Stimulated activated CD8-positive, alpha-beta memory T cell treated with anti-CD3 and anti-CD28 coated beads, Interleukin-4, amount 100 ng/mL, for 1 hour (primary cell): ENCODE measurements at places on chromosomes 12 and 14.

- no peak for DNase-seq
These were observed 127.5 kb upstream of the RMST start for GRCh38 chr12:97335115-97335514.

DNA sequence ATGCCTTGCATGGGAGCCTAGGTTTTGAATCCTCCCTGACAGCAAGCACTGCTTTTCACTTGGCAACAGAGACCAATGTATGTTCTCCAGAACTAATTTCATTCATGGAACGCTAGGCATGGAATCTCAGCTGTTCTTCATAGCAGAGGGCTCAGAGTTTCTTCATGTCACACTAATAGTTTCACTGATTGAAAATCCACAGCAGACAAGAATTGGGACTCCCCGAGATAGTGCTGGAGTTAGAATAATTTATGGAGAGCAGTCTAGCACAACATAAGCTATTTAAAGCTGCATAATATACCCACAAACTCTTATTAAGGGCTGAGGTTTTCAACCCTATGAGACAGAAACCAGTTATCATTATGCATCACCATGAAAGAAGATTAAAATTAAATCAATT lies 342.5 kb downstream of the TMEM132D start:
- DNase-seq, result no peak

GRCh38 chr12:79194595-79194994 lies 330.0 kb downstream of the SYT1 start:
- no peak for DNase-seq

GRCh38 chr14:91753501-91754128 lies 21.7 kb upstream of the CATSPERB start:
- no peak for DNase-seq

- no peak for DNase-seq
These were observed 128.2 kb upstream of the NOS1 start for GRCh38 chr12:117489671-117490070.

DNA sequence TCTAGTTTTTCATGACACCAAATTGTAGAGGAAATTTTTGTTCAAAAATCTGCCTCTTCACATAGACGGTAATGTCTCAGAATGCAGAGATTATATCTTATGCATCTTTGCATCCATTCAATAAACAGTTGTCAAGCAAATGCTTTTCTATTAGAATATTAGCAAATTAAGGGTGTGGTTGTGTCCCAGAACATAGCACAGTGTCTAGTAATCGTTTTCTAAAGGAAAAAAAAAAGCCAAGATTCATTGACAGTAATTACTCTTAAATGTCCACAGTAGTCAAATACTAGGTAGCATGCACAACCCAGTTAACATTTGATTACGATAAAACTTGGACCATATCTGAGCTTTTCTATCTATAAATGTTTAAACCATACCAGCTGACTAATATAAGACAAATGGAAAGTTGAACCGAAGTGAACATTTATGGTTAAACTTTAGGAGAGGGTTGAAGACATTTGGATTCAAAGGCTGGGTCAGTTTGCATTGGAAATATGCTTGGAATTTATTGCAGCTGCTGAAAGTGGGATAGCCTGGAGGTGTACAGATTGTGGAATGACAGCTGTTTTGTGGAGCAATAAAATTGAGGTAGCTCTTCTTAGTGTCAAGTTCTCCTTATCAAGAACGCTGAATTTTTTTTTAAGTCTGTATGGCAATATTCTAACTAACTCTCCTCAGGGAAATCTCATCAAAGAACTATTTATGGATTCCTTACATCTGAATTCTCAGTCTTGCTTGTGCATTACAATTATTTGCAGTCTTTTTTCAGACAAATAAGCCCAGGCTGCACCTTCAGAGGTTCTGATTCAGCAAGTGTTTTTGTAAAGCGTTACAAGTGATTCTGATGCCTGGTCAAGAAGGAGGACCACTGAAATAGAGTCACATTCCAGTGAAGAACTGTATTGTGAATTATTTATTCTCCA lies 66.7 kb upstream of the ATP2B1 start:
- DNase-seq, result no peak

DNA sequence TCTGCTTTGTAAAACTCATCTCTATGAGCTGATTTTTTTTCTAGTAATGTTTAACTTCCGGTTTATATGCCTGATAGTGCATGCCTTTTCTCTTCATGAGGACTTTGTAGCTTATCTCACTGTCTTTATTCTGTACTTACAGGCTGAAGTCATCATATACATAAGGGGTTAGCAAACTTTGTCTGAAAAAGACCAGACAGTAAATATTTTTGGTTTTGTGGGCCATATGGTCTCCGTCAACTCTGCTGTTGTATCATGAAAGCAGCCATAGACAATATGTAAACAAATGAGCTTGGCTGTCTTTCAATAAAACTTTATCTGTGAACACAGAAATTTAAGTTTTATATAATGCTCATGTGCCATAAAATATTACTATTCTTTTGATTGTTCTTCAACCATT lies 172.1 kb downstream of the GXYLT1 start:
- DNase-seq, result no peak
